Activated CD4-positive, alpha-beta T cell treated with anti-CD3 and anti-CD28 coated beads, Interleukin-10, Interleukin-2, amounts not matched to agents 100 ng/mL and 50 ng/mL, durations not matched to agents 16 hours and 8 hours (primary cell): ENCODE measurements at places on chromosomes 1 and 21.

GRCh38 chr1:209486861-209487593 lies 96.5 kb upstream of the CAMK1G start:
- no peak for DNase-seq

DNA sequence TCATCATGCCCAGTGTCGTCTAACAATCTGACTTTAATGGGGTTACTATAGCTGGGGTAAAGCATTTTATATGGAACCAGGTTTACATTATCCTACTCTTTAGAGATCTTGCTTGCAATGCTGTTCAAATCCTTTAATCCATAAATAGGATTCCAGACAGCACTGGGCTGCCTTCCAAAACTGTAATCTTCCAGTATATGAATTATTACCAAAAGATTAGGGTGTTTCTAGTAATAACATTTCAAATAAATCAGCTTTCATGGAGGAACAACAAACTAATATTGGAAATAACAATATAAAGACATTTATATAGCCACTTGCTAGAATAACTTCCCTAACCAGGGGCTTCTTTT lies 88.6 kb upstream of the PLXNA2 start:
- no peak for DNase-seq

GRCh38 chr1:7491109-7491817 lies 279.8 kb upstream of the VAMP3 start:
- DNase-seq = no peak

GRCh38 chr1:167548059-167548932 lies 5.3 kb downstream of the CREG1 start:
- DNase-seq = peak; percentile 42

DNA sequence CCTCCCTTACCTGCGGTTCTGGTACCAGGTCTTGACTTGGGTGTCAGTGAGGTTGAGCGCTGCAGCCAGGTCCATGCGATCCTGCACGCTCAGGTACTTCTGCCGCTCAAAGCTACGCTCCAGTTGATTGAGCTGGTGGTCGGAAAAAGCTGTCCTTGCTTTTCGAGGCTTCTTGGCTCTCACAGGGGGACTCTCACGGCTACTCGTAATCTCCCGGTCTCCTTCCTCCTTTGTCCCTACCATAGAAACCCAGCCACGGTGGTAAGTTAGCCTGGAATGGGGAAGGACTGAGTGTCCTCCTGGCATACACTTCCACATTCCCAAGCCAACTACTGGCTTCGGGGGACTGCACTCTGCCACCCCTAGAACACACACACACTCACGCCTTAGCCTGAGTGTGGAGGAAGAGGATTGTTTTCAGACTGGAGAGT lies 2.6 kb downstream of the BARHL2 start:
- DNase-seq = no peak

DNA sequence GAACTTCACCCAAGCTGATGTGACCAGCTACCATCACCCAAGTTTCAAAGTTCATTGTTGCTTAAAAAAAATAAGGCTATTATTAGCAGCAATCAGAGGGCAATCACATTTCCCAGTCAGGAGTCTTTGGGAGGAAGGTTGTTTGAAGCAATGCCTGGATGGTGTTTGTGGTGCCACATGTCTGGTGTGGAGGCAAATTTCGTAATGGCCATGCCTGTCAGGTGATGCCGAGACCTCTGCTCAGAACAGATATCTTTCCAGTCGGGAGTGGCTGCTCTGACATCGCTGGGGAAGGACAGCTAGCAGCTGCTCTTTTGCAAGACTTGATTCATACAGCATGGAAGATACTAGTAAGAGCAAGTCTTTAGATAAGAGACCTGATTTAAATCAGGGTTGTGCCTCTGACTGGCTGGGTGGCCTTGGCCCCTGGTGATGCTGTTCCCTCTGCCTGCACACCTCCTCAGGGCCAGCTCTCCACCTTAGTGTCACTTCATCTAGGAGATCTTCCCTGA lies 187.8 kb upstream of the JUN start:
- DNase-seq = no peak

- no peak for DNase-seq
Observed at GRCh38 chr1:43460988-43461693, 7.4 kb upstream of the HYI start.

DNA sequence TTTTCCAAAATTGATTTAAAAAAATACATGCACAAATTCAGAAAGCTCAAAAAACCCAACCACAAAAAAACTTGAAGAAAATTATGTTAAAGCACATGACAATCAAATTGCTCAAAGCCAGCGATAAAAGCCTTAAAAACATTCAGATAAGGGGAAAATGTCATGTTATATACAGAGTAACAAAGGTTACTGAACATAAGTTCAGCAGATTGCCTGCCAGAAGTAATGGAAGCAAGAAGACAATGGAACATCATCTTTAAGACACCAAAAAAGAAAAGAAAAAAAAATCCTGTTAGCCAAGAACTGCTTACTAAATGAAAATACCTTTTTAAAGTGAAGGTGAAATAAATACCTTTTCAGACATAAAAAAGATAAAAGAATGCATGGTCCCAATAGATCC lies 147.2 kb upstream of the SGIP1 start:
- no peak for DNase-seq

GRCh38 chr1:156176610-156177210 lies 17.2 kb upstream of the SLC25A44 start:
- DNase-seq = no peak

- no peak for DNase-seq
Observed at GRCh38 chr1:206821493-206821892, 43.9 kb upstream of the IL20 start.

GRCh38 chr1:23727362-23727811 lies 15.9 kb upstream of the ELOA start:
- no peak for DNase-seq

DNA sequence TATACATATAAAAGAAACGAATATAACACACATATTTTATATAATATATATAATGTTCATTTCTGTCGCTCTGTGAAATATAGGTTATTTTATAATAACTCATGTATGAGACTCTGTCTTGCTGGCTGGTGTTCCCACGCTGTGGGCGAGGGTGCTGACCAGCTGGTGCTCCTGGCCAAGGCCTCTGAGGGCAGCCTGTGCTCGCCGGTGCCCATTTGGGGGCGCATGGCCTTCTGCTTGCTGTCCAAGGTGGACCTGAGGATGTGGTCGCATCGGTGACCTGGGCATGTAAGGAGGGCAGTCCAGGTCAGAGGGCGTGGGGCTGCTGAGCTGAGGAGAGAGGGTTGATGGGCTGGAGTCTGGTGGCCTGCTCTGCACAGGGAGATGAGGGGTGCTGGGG lies 1.1 kb upstream of the PCP4 start:
- no peak for DNase-seq

GRCh38 chr1:218983848-218984247 lies 189.8 kb upstream of the LYPLAL1 start:
- DNase-seq = no peak

DNA sequence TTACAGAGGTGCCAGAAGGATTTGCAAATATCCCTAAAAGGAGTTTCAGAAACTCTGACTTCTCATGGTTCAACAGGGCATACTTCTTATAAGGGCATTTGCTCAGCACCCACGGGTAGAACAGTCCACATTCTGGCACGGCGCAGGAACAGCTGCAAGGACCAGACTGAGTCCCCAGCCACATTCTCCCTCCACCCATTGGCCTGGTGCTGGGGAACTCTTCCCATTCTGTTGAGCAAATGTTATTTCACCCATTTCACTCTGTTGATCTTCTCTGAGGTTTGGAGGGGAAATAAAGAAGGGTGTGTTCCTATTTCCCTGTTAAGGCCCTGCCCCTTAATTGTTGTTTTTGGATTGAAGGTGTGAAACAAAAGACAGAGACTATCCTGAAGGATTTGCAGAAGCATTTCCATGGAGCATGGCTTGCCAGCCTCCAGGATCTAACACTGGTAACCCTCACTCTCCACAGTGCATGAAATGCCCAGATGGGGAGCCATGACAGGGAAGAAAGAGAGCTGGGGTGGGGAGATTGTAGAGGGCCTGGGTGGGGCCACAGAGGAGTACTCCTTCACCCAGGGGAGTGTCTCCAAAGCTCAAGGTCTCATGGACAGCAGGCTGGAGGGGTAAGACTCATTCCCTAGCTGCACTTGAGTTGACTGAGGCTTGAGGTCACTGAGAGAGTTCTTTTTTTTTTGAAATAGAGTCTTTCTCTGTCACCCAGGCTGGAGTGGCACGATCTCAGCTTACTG lies 35.0 kb downstream of the INAVA start:
- DNase-seq = no peak

DNA sequence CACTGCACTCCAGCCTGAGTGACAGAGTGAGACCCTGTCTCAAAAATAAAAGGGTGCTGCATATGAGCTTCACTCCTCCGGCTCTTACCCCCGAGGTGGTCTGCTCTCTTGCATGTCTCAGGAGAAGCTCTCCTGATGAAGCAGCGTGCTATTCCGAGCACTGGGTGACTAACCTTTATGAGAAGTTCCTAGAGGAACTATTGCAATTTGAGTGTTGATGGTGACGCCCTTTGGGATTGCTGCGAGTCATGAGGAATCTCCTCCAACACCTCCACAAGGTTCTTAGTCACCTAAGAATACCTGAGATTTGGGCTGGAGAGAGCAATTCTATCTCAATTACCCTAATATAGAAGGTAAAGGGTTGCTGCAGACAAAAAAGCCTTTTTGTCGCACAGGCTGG lies 40.8 kb upstream of the TINAGL1 start:
- no peak for DNase-seq

DNA sequence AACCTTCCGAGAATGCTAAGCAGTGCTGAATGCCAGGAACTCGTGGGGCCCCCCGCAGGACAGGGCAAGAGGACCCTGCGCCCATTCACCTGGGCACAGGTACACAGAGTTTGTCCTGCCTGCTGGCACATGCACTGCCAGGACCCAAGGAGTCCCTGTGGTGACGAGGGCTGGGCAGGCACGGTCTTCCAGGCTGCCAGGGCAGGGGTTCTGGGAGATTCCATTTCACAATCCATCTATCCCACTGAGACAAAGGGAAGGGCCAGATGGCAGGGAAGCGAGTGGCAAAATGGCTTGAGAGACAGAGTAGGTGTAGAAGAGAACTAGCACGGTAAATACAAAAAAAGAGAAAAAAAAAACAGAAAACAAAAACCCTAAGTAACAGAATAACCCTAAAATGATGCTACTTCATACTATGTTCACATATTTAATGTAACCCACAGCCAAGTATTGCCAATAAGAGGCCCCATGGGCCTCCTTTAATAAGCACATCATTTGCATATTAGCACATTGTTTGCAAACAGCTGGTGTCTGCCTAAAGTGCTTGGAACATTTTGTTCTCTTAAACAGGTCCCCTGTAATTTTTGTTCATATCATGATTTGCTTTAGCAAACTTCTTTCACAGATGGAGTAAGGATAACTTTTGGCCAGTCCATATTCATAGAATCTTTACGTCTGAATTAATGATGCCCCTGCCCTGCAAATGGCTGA lies 83.8 kb downstream of the STUM start:
- no peak for DNase-seq

DNA sequence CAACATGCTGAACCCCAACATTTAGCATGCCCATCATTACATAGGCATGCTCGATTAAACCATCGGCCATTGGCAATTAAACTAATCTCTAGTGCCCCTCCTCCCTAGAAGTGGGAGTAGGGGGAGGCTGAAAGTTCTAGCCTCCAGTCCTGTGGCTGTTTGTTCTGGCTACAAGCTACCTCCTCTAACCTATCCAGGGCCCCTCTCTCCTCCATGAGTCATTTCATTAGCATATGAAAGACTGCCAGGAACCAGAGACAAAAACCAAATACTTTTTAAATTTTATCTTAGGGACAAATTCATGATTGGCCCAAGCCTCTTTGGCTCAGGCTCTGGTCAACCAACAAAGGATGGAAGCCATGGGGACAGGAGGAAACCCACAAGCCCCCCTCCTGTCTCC lies 231.1 kb downstream of the CACNA1E start:
- no peak for DNase-seq

GRCh38 chr1:185152187-185152767 lies 4.5 kb downstream of the TRMT1L start:
- DNase-seq = no peak

DNA sequence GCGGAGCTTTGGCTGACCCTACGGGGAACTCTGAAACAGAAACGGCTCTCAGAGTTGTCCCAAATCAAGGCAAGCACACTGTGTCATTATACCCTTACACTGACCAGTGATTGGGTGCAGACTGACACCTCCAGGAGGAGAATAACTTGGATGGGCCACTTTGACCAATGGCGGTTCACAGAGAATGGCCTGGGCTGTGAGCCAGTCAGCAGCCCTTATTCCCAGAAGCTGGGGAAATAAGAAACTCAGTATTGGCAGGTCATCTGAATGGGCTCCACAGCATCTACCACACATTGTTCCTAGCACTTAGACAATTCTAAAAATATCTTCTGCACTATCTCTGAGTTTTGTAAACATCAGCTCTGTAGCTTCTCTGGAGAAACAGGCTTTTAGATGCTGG lies 265.2 kb downstream of the ADGRL2 start:
- no peak for DNase-seq

GRCh38 chr1:207172885-207173284 lies 68.9 kb downstream of the C4BPA start:
- no peak for DNase-seq
